ENCODE measurements at places on chromosomes 4 and X. TPM values are rescaled to one million over a fixed set of nuclear protein-coding genes. Genes with fewer than 3 reads are reported as not detected.
A peak's percentile ranks its signal among the peaks of the same experiment; 100 is the strongest.

DNA sequence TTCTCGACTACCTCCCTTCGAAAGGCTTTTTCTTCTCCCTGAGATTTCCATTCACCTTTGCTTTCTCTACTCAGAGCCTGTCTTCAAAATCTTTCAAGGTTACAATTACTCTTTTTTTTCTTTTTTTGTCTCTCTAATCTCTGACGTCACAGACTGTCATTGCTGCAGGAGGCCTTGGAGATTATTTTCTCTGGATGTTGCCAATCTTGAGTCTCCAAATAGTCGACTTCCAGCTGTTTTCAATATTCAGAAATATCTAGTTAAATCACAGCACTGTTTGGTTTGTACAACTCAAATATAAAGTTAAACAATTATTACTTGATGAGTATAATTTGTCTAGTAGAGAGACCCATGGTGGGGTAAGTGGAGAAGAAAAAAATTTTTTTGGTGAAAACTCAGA is 359.0 kb upstream of the BOD1L1 start:
- no peak overlapping the region for H3K27ac ChIP-seq
- H3K27me3 ChIP-seq: no peaks in the 10 kb centered on the region
- H3K4me1 ChIP-seq: no peaks in the 10 kb centered on the region
- H3K4me3 ChIP-seq: no peak overlapping the region
- H3K36me3 ChIP-seq: no peaks in the 10 kb centered on the region
- DNase-seq: no peak

DNA sequence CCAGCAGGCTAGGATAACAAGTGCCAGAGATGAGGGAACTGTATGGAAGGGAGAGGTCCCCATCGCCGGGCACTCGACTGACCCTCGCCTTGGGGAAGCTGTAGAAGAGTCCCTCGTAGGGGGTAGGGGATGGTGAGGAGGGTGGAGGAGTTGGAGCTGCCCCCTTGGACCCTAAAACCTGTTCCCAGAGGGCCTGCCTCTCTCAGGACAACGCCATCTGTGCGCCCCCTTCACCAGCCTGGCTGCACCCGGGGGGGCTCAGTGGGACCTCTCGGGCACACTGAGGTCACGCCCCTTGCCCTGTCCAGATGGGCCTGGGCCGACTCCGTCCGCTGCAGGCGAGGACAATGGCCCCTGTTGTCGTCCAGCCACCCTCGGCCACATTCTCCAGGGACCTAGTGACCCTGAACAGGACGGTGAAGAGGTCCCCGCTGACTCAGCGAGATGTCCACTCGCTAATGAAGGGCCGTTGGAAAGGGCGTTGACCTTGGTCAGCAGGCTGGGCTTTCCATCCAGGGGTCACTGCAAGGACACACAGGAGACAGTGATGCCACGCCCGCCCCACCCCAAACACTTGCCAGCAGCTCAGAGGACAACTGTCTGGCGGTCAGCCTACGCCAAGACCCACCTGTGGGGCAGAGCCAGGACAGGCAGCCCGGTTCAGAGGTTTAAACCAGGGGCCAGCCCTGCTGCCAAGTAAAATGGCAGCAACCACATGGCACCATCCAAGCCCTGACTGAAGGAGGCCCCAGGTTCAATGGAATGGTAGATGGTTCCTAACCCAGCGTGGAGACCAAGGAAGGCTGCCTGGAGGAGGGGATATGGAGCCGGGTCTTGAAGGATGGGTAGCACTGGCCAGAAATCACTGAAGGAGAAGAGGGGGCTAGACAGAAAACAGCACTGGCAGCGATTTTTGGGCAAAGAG is 51.2 kb downstream of the HMX1 start:
- no peaks in the 10 kb centered on the region for H3K4me1 ChIP-seq
- H3K4me3 ChIP-seq: no peak overlapping the region
- H3K36me3 ChIP-seq: no peaks in the 10 kb centered on the region
- DNase-seq: no peak
- no peak overlapping the region for H3K27ac ChIP-seq

The PPP2R2C gene
- not detected for total RNA-seq

DNA sequence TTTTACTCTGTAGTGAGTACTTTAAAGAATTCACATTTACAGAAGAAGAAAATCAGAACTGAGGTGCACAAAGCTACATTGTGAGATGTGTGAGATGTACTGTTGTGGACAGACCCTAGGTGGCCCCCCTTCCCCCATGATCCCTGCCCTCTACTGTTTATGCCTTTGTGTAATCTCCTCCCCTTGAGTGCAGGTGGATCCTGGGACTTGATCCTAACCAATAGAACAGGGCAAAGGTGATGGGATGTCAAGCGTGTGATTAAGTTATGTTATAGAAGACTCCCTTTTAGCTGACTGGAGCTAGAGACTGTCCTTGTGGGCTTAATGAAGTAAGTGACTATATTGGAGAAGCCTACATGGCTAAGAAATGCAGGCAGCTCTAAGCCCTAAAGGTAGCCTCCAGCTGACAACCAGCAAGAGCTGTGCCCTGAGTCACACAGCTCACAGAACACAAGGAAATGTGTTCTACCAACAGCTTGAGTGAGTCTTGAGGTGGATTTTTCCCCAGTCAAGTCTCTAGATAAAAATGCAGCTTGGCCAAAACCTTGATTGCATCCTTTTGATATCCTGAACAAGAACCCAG is 225.2 kb upstream of the LEF1 start:
- no peaks in the 10 kb centered on the region for H3K36me3 ChIP-seq
- peaks cover 5% of the 10 kb centered on the region for H3K4me1 ChIP-seq
- DNase-seq: no peak
- no peaks in the 10 kb centered on the region for H3K27me3 ChIP-seq
- H3K27ac ChIP-seq: no peak overlapping the region

The XK gene
- total RNA-seq: not detected

The SPP1 gene
- total RNA-seq: not detected

DNA sequence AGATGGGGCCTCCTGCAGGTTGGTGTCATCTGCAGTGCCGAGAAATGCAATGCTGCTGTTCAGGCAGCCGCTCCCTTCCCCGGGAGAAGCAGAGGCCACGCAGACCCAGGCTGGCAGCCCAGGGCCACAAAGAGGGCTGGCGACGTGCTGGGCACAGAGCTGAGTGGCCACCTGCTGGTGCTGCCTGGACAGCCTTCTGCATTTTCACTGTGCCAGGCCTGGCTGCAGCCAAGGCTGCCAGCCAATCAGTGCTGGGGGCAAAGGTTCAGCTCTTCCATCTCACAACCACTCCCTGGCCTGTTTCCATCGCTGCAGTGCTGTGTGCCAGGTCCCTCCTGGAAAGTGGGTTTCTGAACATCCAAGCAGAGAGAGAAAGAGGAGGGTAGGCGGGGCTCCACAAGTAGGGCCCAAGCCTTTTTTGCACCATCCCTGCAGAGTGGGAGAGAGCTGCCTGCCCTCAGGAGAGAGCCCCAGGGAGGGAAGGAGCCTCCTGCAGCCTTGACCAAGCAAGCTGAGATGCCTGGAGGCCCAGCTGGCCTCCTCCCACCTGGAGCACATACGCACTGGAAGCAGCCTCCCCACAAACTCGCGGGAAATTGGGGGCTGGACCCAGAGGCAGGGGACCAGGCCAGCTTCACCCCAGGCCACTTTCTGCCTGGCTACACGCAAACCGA is 20.1 kb downstream of the ADRA2C start:
- H3K27me3 ChIP-seq: no peaks in the 10 kb centered on the region
- no peak overlapping the region for H3K4me3 ChIP-seq
- no peak for DNase-seq
- no peak overlapping the region for H3K27ac ChIP-seq
- H3K4me1 ChIP-seq: no peaks in the 10 kb centered on the region

The FAM184B gene
- total RNA-seq: 0.08 TPM

GRCh38 chrX:86747091-86747490 is 598.8 kb downstream of the DACH2 start:
- no peak overlapping the region for H3K4me3 ChIP-seq
- H3K4me1 ChIP-seq: no peaks in the 10 kb centered on the region
- H3K27me3 ChIP-seq: no peaks in the 10 kb centered on the region
- DNase-seq: no peak
- no peaks in the 10 kb centered on the region for H3K36me3 ChIP-seq
- no peak overlapping the region for H3K27ac ChIP-seq

The SCRG1 gene
- not detected for total RNA-seq

- no peak for DNase-seq
- H3K27me3 ChIP-seq: no peaks in the 10 kb centered on the region
- H3K36me3 ChIP-seq: no peaks in the 10 kb centered on the region
- H3K4me3 ChIP-seq: no peak overlapping the region
- no peak overlapping the region for H3K27ac ChIP-seq
Measured at GRCh38 chr4:187160486-187160885, 436.8 kb upstream of the FAT1 start.

GRCh38 chr4:40564815-40565483 is 64.7 kb downstream of the RBM47 start:
- H3K4me1 ChIP-seq: no peaks in the 10 kb centered on the region
- no peak overlapping the region for H3K27ac ChIP-seq
- no peak for DNase-seq

The FRG2 gene
- not detected for total RNA-seq

DNA sequence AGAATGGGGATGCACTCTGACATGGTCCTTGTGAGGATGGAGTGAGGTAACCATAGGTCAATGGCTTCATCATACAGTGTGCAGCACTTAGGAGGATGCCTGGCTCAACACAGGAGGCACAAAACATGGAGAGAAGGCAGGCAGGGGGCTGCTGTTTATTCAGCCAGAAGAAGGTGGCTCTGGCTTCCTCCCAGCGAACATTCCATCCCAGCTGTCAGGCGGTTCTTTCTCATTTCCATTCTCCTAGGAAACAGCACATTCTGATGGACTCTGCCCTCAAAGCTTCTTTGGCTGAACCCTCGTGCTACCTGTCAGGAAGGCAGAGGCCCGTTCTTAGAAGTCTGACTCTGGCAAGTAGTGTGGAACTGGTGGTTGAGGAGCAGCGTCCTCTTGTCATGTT is 18.6 kb downstream of the STK32B start:
- no peak overlapping the region for H3K4me3 ChIP-seq
- H3K4me1 ChIP-seq: no peaks in the 10 kb centered on the region
- DNase-seq: no peak
- H3K36me3 ChIP-seq: no peaks in the 10 kb centered on the region

The CTAG1B gene
- not detected for total RNA-seq

DNA sequence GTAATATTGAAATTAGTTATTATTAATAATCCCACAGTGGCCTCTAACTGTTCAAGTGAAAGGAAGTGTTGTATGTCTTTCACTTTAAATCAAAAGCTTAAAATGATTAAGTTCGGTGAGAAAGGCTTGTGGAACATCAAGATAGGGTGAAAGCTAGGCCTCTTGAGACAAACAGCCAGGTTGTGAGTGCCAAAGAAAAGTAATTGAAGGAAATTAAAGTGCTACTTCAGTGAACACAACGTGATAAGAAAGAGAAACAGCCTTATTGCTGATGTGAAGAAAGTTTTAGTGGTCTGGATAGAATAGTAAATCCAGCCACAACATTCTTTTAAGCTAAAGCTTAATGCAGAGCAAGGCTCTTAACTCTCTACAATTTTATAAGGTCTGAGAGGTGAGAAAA is 42.6 kb upstream of the IL13RA2 start:
- H3K4me1 ChIP-seq: no peaks in the 10 kb centered on the region
- H3K27me3 ChIP-seq: no peaks in the 10 kb centered on the region
- no peak for DNase-seq

GRCh38 chr4:115711575-115711974 is 598.2 kb upstream of the NDST4 start:
- no peak overlapping the region for H3K4me3 ChIP-seq
- no peaks in the 10 kb centered on the region for H3K27me3 ChIP-seq
- H3K4me1 ChIP-seq: no peaks in the 10 kb centered on the region
- DNase-seq: no peak
- H3K27ac ChIP-seq: no peak overlapping the region

GRCh38 chr4:7375427-7375826 is 59.3 kb downstream of the PSAPL1 start:
- H3K36me3 ChIP-seq: no peaks in the 10 kb centered on the region
- no peak for DNase-seq
- no peaks in the 10 kb centered on the region for H3K4me1 ChIP-seq
- no peak overlapping the region for H3K27ac ChIP-seq

DNA sequence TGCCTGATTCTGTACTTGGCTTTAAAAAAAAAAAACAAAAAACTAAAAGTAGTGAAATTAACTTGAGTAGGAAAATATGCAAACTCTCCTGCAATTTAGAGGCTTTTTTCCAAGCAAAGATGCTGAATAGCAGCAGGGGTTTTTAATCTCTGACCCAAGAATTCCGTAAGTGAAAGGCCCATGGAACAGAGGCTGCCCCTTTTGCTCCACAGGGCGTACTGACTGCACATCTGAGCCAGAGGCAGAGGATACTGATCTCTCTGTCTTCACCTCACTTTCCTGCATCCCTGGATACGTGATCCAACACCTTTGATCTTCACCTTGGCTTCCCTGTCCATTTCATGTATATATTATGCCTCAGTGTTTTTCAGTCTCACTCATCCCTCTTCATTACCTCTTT is 3.9 kb downstream of the FAM149A start:
- H3K27me3 ChIP-seq: no peaks in the 10 kb centered on the region
- H3K36me3 ChIP-seq: no peaks in the 10 kb centered on the region
- DNase-seq: no peak
- no peak overlapping the region for H3K4me3 ChIP-seq
- no peak overlapping the region for H3K27ac ChIP-seq

DNA sequence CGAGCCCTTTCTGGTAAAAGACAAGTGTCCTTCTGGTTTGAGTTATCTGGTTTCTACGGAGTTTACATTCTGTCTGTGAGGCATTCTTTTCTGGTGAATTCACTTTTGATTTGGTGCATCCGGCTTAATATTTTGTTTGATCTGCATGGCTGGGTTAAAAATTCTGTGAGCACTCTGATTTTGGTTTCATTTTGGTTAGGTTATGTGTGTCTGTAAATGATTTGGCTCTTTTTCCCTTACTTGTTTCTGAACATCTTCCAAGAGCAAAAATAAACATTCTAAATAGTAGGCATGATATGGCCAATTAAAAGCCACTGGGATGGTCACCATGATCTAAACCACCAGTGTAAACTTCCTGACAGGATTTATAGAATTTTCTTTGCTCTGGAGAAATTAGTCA is 85.7 kb upstream of the PTPN13 start:
- H3K4me3 ChIP-seq: no peak overlapping the region
- H3K27ac ChIP-seq: no peak overlapping the region
- no peak for DNase-seq

DNA sequence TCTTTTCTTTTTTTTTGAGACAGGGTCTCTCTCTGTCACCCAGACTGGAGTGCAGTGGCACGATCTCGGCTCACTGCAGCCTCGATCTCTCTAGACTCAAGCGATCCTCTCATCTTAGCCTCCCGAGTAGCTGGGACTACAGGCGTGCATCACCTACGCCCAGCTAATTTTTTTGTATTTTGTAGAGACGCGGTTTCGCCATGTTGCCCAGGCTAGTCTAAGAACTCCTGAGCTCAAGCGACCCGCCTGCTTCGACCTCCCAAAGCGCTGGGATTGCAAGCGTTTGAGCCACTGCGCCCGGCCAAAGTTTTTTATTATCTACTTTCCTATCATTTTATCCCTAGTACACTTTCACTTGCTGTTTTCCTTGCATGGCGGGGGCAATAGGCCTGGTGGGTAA is 1.4 kb downstream of the UBA6 start:
- H3K27me3 ChIP-seq: no peaks in the 10 kb centered on the region
- peaks cover 16% of the 10 kb centered on the region for H3K4me1 ChIP-seq
- H3K4me3 ChIP-seq: peak overlapping the region; percentile 73
- H3K36me3 ChIP-seq: peaks cover 5% of the 10 kb centered on the region

The DAPP1 gene
- 47.9 TPM for total RNA-seq

The PAGE5 gene
- not detected for total RNA-seq

GRCh38 chr4:10024303-10024702 is 3.0 kb upstream of the SLC2A9 start:
- H3K27me3 ChIP-seq: no peaks in the 10 kb centered on the region
- no peak for DNase-seq
- no peak overlapping the region for H3K4me3 ChIP-seq
- no peaks in the 10 kb centered on the region for H3K36me3 ChIP-seq
- peaks cover 5% of the 10 kb centered on the region for H3K4me1 ChIP-seq

- DNase-seq: no peak
- H3K27me3 ChIP-seq: no peaks in the 10 kb centered on the region
- no peak overlapping the region for H3K4me3 ChIP-seq
- H3K4me1 ChIP-seq: no peaks in the 10 kb centered on the region
Measured at GRCh38 chrX:132837126-132837525, 121.3 kb downstream of the HS6ST2 start.

The SHROOM4 gene
- total RNA-seq: 0.05 TPM

Data from naive thymus-derived CD4-positive, alpha-beta T cell (primary cell).